Stimulated activated naive CD4-positive, alpha-beta T cell treated with Interleukin-2 at 50 U/mL for 16 hours (primary cell): ENCODE measurements at places on chromosomes 11 and 22.

- no peak for DNase-seq
Measured at GRCh38 chr11:132549561-132549960, 982.7 kb downstream of the OPCML start.

DNA sequence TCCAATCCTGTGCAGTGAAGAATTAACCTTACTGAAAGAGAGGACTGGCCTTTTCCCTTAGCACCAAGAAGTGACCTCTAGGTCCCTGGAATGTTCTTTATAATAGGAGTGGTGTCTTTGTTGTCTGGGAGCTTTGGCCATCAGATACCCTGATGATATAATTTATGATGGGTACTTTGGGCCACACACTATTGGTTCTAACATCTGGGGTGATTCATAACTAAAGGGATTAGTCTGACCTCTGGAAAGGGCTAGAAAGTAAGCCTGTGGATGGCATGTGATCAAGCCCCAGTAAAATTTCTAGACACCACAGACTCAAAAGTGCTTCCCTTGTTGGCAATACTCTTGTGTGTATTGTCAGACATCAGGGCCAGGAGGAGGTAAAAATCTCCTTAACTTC, 891.2 kb downstream of the KCNA4 start:
- no peak for DNase-seq

GRCh38 chr11:23404225-23405160, 544.2 kb upstream of the CCDC179 start:
- DNase-seq: no peak

GRCh38 chr22:19843107-19843856, 11.4 kb downstream of the GNB1L start:
- no peak for DNase-seq

DNA sequence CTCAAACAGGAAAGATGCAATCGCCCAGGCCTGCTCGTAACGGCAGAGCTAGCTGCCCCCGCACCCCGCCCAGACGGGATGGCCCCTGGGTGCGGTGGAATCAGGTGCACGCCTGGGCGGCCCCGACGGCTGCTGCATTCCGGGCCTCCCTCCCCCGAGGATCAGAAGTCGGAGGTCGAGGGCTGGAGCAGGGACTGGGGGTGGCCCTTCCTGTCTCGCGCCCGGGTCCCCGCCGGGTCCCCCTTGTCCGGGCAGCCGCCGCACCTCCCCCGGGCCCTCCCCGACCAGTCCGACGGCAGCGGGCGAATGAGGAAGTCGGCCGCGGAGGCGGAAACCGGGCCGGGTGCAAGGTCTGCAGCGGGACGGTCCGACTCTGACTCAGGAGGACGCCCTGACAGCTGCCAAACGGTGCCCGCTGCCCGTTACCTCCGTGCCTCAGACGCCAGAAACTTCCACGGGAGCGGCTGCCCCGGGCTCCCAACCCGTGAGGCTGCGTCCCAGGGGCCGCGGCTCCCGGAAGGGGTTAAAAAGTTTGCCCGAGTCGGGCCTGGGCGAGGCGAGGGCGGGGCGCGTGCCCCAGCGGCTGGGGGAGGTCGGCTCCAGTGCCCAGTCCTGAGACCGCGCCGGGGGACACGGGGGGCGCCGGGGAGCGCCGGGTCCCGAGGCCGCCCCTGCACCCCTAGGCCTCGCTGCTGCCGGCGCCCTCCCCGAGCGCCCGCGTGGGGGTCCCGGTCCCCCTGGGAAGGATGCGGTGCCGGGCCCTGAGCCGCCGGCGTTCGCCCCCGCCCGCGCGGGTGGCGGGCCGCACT, 663 bp downstream of the MYH9 start:
- peak; percentile 54 for DNase-seq

- no peak for DNase-seq
Measured at GRCh38 chr22:33832558-33833151, 87.6 kb downstream of the LARGE1 start.

GRCh38 chr11:56932572-56933220, 56.0 kb upstream of the OR5AK2 start:
- DNase-seq: no peak

DNA sequence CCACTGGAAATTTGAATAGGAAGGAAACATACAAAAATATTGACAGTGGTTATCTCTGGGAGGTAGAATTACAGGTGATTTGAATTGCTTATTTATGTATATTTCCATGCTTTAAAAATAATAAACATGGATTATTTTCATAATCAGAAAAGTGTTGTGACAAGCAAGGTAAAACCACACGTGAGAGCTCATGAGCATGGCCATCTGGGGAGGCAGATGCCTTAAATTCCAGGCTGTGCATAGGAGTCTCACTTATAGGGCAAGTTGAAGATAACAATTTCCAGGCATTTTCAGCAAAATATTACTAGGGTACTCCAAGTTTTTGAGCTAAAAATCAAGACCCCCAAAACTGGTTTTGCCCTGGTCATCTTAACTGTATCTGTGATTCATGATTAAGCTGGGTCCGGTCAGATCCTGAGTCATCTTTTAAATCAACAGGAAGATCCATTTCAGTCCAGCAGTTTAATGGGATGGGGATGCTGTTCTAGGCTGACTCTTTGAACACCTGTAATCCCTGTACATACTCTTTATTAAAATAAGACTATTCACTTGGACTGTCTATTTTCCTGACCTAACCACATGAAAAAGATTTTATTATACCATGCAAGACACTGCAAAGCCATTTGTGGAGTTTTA, 115.8 kb upstream of the NARS2 start:
- DNase-seq: no peak
